ENCODE measurements at places on chromosomes 12 and 14.

DNA sequence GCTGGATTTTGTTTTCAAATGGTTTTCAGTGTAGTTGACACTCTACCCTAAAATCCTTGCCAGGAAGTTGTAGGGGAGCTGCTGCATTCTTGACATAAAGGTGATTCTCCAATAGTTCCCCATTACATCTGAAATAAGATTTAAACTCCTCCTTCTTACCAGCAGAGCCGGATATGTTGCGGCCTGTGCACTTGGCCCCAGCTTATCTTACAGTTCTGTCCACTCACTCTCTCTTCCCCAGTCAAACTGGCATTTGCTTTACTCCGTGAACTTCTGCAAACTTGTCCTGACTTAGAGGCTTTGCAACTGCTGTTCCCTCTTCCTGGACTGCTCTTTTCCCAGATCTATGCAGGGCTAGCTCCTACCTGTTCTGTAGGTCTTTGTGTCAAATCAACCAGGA, 929.5 kb downstream of the VRK1 start:
- no peak for DNase-seq

- DNase-seq: no peak
Measured at GRCh38 chr12:12240662-12241340, 26.0 kb downstream of the LRP6 start.

DNA sequence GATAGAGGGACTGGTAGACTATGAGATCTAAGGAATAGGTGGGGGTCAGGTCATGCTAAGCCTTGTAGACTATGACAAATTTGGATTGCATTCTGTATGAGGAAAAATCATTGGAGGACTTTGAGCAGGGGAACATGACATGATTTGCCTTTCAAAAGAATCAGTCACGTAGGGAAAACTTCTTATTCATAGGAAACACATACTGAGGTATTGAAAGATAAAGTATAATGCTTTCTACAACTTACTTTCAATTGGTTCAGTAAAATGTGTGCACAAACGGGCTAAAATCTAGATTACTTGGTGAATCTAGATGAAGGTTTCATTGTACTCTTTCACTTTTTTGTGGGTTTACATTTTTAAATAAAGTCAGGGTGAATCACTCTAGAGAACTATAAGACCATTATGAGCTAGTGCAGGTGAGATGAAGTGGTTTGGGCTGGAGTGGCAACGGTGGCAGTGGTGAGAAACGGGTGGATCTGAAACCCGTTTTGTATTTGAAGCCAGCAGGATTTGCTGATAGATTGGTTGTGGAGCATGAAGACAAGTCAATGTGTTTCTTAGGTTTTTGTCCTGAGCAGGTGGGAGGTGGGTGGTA, 6.7 kb downstream of the BBS10 start:
- no peak for DNase-seq

DNA sequence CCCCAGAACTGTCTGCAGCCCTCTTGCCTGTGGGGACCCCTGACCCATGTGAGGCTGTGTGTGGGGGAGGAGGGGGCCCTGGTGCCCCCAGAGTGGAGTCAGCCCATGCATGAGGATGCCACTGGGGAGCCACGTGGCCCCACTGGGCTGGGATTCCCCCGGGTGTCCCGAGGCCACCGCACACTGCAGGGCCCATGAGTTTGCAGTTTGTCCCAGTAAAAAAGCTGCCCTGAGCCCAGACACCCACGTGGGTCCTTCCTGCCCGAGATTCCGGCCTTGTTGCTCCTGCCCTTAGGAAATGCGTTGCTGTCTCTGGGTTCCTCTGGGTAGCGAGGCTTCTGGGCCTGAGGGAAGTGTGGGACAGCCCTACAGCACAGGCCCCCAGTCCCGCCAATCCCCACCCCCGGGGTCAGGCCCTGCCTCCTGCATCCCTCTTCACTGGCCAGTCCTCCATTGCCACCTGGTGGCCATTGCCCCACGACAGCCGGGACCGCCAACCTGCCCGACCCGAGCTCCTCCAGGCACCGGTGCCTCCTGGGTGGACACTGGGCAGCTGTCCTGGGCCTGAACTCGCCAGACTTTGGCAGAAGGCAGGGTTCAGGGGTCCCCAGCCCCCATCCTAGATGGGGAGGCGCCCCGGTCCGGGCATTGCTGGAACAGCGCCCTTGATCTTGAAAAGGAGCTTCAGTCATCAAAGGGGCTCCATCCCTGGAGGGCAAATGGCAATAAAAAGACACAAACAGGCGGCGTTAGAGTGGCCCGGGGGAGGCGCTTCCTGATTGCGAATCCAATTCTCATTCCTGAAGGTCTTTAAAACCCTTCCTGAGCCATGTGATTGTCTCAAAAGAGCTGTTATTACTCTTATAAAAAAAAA, 15.6 kb upstream of the C14orf180 start:
- peak; percentile 26 for DNase-seq

DNA sequence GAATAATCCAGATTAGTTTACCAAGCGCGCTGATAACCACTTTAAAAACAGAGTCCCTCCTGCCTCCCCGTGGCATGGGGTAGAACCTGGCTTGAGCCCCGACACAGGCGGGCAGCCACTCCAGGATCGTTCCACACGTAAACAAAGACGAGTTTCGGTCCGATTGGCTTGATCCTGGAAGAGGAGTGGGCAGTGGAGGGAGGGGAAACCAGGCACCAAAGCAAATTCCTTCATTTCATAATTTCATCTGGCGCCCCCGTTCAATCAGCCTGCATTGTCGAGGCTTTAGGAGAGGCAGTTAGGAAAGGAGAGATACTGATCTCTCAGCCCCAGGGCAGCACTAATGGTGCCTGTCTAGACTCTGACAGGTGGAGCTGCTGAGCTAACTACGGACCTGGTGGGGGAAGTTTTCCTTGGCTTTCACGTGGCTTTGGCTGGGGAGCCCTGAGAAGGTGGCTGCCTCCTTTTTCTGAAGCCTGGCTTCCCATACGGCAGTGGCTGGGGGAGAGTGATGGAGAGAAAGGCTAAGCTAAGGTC, 751 bp upstream of the GPRC5A start:
- DNase-seq: no peak

DNA sequence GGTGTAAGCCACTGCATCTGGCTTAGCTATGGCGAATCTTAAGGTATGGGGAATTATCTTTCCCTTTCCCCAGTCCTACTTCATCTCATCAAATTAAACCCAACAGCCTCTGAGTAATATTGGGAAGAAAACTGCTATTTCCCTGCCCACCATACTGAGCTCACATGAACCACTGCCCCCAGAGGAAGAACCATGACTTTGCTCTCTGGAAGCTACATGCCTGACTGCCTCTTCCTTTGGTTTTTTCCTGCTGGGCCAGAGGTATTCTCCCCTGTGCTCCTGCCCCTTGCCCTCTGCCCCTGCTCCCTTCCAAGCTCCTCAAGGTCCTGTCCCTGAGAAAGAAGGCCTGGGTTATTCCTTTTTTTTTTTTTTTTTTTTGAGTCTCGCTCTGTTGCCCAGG, 15.2 kb downstream of the RILPL2 start:
- DNase-seq: no peak

DNA sequence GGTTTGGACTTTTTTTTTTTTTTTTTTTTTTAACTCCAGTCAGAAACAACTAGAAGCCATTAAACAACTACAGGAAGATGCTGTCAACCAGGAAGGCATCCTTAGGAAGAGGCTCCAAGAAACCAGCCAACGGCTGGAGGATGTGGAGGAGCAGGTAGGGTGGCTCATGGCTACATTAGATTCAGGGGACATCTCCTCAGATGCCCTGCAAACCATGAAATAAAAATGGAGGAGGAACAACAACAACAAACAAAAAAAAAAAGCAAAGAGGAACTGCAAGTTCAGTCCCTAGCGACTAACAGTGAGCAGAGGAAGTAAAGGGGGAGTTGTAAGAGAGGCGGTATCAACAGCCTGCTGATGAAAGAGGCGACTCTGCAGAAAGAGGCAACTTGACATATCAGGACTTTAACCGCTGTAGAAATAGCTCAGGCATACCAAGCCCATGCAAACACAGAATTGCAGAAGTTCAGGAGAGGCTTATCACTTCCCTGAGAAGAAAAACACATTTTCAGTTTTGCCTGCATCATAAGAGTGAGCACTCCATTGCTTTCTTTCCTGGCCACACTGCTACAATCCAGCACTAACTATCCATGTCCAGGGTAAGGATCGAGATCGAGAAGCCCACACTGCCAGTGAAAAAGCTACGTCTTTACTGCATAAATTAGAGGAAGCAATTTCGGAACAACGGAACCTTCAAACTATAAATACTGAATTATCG, 103.5 kb upstream of the BCAT1 start:
- DNase-seq: peak; percentile 34

GRCh38 chr12:46892034-46892705, 66.4 kb upstream of the SLC38A4 start:
- DNase-seq: no peak

DNA sequence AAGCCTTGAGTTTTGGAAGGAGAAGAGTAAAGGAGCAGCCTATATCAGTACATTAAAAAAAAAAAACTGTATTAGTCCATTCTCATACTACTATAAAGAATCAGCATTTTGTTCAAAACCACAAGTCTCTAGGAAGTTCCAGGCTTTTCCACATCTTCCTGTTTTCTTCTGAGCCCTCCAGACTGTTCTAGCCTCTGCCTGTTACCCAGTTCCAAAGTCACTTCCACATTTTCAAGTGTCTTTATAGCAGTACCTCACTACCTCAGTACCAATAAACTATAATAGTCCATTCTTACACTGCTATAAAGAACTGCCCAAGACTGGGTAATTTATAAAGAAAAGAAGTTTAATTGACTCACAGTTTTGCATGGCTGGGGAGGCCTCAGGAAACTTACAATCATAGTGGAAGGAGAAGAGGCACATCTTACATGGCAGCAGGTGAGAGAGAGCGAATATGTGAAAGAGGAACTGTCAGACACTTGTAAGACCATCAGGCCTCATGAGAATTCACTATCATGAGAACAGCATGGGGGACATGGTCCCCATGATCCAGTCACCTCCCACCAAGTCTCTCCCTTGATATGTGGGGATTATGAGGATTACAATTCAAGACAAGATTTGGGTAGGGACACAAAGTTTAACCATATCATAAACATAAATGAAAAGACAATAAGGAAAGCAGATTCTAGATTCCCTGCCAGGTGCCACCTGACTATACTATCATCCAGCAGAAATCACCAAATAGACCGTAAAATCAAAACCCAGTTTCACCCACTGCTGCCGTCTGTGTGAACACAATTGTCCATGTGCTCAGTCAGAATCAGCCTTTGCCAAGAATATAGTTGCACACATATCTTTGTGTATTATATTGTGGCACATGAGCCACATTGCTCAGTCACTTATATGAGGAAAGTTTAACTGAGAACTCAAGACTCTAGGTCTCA, 27.8 kb downstream of the TOGARAM1 start:
- DNase-seq: no peak

DNA sequence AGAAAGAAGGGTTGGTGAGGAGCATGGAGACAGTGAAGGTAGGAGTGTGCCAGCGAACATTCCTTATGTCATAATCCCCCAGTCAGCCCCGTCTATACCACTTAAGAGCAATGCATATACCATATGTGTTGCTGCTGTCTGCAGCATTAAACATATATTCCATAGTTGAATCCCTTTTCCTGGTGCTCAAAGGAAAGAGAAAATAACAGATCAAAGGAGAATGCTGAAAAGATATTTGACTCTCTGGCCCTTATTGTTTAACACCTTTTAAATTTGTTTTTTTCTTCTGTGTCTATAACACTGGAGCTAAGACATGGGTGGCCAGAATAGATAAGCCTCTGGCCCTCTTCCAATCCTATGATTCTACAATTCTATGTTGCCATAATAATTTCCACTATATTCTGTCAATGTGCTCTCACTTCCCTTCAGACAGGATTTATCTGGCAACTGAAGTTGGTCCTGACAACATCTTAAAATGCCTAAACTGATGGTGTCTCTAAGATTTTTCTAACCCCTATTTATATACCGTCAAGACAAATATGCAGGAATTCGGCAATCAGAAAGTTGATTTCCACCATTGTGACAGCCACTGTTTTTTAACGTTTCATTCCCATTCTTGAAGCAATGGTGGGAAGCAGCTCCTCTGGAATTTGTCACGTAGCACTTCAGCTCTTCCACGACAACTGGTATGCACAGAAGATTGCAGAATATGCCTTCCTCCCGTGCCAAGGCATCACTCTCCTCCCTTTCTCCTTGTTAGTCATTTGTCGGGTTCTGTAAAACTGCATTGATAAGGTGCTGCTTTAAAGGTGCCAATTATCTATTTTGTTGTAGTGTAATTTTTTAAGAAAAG, 204.7 kb downstream of the BCAT1 start:
- no peak for DNase-seq

- no peak for DNase-seq
Measured at GRCh38 chr14:37138898-37139297, 33.5 kb downstream of the SLC25A21 start.

GRCh38 chr14:102210421-102211042, 70.8 kb downstream of the WDR20 start:
- no peak for DNase-seq

GRCh38 chr14:92121207-92121669, 268 bp downstream of the NDUFB1 start:
- no peak for DNase-seq

DNA sequence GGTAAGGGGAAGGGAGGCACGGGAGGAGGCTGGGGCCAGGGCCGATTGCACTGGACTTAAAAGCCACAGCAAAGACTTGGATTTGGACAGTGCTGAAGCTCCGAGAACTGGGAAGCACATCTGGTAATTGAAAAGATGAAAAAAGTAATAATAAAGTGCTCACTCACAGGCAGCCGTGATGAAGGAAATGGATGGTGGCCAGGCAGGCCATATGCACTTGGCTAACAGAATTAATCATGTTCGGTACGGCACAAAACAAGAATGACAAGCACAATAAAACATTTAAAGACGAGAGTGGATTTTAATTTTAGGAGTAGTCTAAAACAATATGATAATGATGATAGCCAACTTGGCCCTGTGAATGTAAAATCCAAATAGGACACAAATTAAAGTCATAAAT, 154.3 kb downstream of the VRK1 start:
- DNase-seq: no peak

GRCh38 chr12:47273191-47273626, 193.4 kb upstream of the AMIGO2 start:
- DNase-seq: no peak

DNA sequence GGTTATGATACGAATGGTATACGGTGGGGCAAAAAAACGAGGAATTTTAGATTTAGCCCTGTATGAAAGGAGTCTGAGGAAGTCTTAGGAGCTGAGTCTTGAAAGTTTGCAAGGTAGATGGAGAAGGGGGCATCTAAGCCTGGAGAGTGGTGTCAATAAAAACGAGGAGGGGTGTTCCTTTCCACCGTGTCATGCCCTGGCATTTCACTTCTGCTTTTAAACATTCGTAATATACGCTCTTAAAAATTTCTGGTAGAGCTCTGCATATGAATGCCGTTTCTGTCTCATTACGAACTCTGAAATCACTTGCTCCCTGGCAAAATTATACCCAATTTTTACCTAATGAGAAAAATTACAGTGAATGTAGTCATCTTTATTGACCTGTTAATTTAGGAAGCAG, 170.2 kb downstream of the ERC1 start:
- DNase-seq: no peak

- no peak for DNase-seq
Measured at GRCh38 chr14:100538351-100539002, 48.7 kb downstream of the BEGAIN start.

- DNase-seq: no peak
Measured at GRCh38 chr14:61381553-61381952, 60.2 kb downstream of the PRKCH start.

Data from T-helper 22 cell (primary cell).